Stimulated activated CD4-positive, alpha-beta T cell treated with anti-CD3 and anti-CD28 coated beads, Interleukin-4, amount 100 ng/mL, for 48 hours (primary cell): ENCODE measurements at places on chromosomes 11 and 22.

DNA sequence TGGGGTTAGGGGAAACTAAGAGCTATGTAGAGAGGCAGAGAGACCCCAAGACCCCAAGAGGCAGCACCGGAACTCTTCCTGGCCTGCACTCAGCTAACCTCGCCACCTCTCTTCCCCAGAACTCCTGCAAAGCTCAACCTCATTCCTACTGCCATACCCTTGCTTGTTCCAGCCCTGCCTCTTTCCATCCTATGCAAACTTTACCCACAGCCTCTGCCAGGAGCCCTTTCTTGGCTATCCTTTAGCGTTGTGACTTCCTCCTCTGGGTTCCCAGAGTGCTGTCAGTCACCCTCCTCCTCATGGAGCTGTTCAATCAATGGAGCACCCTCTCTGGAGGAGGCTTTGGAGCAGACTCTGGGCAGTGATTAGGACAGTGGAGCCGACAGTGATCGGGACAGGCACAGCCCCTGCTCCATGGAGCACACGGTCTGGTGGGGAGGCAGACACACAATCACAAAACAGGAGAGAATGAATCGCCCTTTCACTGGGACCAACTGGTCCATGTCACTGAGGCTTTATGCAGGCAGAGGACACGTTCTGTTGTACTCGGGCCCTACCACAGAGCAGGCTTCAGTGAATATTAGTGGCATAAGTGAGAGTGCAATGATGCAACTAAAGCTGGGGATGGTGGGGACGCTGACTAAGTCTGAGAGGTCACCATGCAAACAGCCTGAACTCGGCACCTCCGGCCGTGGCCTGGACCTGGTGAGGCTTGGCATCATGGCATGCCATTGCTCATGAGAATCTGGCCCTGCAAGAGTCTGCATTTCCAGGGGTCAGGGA lies 24.6 kb upstream of the P2RY2 start:
- DNase-seq = no peak

DNA sequence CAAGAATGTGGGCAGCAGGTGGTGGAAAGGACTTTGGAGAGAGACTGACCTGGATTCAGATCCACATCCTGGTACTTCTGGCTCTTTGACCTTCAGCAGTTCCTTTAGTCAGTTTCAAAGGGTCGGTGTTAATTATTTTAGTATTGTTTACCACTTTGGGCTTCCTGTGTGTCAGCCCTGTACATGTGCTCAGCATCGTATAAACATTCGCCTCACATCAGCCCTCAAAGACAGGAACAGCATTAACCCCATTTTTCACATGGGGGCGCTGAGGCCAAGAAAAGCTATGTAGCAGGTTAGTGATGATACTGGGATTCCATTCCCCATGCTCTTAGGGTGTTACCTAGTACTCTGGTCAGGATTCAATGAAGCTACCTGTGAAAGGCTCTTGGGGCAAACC lies 72.1 kb upstream of the YWHAH start:
- no peak for DNase-seq

GRCh38 chr22:45731798-45732495 lies 60.3 kb downstream of the ATXN10 start:
- DNase-seq = no peak

- no peak for DNase-seq
Measured at GRCh38 chr11:69287968-69288882, 5.7 kb upstream of the MYEOV start.

GRCh38 chr11:78878631-78879030 lies 304.0 kb upstream of the NARS2 start:
- no peak for DNase-seq

DNA sequence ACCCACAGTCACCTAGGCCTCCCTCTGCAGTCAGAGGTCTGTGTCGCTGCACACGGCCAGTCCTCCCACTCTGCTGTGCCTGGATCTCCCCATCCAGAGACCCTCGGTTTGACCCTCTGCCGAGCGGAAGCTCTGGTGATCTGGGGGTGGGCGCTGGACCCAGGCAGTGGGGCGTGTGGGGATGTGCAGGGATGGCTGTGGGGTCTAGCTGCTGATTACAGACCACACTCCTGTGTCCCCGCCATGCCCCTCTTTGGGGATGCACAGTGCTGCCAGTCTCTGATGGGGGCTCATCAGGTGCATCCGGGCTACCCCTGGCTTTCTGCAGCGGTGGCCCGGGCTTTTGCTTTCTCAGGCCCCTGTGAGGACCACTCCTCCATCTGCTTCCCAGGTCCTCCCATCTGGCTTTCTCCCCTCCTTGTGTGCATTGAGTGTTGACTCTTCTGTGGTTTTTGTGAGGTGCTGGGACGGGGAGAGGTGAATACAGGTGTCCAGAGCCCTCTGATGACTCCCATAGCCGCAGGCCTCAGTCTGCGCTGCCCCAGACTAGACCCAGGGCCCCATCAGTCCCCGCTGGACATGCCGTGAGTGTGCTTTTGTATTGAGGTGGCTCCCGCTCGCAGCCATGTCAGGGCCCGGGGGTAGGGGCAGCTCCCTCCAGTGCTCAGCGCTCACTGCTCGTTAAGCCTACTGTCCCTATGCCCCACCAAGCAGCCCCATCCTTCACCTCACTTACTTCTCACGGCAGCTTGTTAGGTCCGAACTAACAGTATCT lies 251.6 kb downstream of the TBC1D22A start:
- DNase-seq = no peak

DNA sequence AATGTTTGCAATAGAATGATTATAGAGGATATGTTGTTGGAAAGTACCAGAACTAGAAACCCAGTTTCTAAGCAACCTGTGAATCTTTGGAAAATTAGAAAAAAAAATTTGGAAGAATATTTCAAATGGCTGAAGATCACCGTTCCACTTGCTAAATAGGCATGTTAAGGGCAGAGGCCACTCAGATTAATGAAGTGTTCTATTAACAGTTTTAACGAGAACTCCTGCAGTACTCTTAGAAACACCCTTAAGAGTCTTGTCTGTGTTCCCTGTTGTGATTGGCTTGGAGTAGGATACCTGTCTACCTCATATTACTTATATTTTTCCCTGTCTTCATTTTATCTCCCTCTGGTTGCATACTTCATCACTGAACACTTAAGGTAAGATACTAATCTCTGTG lies 4.6 kb downstream of the C11orf54 start:
- no peak for DNase-seq

DNA sequence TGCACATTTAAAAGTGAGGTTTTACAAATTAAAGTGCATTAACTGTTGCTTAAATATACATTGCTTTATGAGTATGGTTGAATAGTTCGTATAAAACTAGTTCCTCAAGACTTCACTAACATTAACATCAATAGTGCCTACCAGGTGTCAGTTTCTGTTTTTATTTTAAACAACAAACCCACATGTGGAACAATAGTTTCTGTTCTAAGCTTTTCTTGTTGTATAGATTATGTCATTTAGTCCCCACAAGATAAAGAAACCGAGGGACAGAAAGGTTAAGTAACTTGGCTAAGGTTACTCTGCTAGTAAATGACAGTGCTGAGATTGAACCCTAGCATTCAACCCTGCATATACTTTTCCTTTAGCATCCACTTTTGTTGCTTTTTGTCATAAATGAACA lies 41.4 kb upstream of the ST14 start:
- DNase-seq = no peak

- no peak for DNase-seq
Measured at GRCh38 chr22:45889093-45889538, 87.8 kb downstream of the WNT7B start.
